Stimulated activated CD8-positive, alpha-beta memory T cell treated with anti-CD3 and anti-CD28 coated beads, Interleukin-4, amount 100 ng/mL, for 1 hour (primary cell): ENCODE measurements at places on chromosomes 11 and 22.

DNA sequence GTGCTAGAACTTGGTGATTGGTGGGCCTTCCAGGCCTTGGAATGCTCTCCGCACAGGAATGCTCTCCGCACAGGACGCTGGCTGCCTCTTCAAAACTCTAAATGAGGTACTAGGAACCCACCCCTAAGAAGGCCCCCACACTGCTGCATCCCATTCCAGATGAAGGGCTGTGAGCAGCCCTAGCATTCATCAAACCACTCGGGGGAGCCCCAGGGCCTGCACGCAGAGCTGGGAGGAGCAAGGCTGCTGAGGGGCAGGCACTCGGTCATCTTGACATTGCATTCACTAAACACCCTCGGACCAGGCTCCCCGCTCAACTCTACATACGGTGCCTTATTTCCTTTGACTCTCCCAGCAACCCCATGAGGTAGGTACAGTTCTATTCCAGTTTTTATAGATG lies 49.2 kb upstream of the EMID1 start:
- no peak for DNase-seq

DNA sequence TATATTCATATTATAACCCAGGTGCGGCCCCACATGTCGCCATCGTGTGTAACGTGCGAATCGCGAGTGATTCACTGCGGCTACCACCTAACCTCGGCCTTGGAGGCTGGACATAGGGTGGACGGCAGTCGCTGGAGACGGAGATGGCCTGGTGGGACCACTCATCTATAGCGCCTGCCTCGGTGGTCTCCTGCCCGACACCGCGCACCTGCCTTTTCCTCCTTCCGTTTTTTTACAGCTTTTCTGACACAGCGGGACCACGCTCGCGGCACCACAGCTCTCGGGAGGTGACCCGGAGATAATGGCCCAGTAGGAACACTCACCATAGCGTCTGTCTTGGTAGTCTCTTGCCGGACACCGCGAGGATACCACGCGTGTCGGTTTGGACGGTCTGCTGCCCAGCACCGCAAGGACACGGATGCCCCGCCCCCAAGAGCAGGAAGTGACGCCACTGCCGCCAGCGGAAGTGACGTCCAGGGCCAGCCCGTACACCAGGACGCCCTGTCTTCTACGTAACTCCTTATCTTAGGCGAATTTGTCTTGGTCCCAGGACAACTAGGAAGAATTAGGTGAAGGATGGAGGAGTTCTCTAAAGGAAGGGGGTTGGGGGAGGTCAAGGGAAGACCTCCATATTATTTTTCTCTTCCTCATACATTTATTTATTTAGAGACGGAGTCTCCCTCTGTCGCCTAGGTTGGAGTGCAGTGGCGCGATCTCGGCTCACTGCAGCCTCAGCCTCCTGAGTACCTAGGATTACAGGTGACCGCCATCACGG lies 6.4 kb downstream of the SNU13 start:
- peak; percentile 61 for DNase-seq

DNA sequence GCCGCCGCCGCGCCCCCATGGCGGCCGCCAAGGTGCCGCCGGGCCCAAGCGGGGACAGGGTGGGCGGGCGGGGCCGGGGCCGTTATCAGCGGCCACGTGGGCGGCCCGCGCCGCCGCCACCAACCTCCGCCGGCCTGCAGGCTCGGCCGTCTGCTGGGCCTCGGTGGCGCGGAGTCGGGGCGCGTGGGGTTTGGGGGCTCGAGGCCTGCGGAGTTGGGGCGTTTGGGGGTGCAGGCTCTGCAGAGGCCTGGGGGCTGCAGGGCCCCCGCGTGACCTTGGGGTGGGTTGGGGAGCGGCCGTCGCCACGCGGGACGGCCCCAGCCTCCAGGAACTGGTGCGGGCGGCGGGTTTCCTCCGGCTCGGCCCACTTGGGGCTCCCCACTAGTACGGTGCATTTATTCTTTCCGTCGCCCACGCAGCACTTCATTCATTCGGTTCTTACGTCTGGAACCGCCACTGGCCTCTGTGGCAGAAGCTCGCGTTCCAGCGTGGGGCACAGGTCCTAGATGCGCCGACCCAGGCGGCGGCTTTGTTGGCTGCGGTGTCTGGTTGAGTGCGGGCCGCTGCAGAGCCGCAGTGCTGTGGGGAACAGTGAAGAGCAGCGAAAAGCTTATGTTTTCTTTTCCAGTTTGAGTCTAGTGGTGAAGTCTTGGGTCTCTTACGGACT lies 740 bp upstream of the TRMT2A start:
- no peak for DNase-seq

GRCh38 chr11:81959341-81959740 lies 774.3 kb downstream of the FAM181B start:
- no peak for DNase-seq

- DNase-seq: no peak
These were observed 1.4 kb downstream of the AIFM3 start for GRCh38 chr22:20968281-20968977.

- no peak for DNase-seq
These were observed 53.6 kb upstream of the VSTM5 start for GRCh38 chr11:93903989-93904388.

DNA sequence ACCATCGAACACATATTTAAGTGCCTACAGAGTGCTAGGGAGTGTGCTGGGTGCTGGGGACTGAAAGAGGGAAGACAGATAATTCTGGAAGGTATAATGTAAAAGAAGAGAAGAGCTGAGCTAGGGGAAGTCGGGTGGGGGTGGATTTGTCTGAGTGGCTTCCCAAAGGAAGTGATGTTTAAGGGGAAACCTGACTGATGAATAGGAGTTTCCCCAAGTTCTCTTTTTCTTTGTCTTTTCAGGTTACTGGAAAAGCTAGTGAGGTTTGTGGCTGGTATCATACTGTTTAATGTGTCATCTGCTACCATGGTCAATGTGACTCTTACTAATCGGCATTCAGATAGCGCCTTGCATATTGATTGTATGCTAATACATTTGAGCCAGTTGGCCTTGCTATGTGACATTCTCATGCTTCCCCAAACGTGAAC lies 151.6 kb upstream of the MTMR2 start:
- DNase-seq: no peak

GRCh38 chr11:102886999-102887398 lies 12.2 kb upstream of the MMP12 start:
- no peak for DNase-seq

DNA sequence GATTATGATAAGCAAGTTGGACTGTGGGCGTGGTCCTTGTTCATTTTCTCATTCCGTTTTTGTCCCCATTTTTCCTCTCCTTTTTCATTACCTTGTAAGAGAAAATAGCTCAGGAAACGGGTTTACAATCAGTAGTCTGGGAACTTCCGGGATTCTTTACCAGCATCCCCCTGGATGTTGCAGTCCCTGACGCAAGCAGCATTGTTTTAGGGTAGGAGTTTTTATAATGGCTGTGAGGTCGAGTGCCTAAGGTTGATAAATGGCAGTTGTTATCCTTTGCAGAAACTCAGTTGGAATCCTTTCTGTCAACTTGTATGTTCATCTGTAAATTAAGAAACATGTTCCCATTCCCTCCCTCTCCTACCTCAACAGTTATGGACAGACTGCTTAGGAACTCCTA lies 68.3 kb downstream of the ARHGEF12 start:
- DNase-seq: no peak

DNA sequence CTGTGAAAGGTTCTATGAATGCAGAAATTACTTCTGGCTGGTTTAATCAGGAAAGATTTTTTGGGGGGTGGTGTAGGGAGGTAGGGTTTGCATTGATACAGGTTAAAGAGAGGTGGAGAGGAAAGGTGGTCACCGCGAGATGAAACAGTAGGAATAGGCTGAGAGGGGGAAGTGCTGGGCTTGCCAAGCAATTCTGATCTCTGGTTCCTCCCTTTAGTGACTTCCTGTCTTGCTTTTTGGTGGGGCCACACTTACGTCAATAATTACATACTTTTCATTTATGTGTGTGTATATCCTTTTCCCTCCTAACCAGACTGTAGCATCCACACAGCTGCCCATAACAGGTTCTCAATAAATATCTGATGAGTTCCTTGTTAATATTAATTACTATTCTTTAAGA lies 120.0 kb downstream of the CTNND1 start:
- no peak for DNase-seq

DNA sequence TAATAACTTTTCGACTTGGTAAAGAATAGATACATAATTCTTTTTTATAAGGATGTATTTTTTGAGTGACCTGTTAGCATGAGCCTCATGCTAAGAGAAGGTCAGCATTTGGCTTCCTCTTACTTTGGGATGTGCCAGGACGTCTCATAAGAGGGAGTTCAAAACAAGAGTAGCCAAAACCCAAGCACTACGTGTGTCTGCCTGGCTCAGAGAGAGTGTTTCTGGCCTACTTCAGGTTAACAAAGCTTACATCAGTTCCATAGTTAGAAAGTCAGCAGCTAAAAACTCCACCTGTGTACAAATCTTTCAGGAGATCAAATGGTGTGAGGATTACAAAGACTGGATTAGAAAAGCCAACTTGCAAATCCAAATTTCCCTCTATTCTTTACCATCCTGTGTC lies 13.9 kb downstream of the SNX19 start:
- no peak for DNase-seq

- no peak for DNase-seq
These were observed 55.1 kb upstream of the SCUBE2 start for GRCh38 chr11:9146477-9146876.
